ENCODE measurements at places on chromosomes 7 and 10.

GRCh38 chr7:158108646-158109293, 478.9 kb downstream of the PTPRN2 start:
- DNase-seq: no peak

DNA sequence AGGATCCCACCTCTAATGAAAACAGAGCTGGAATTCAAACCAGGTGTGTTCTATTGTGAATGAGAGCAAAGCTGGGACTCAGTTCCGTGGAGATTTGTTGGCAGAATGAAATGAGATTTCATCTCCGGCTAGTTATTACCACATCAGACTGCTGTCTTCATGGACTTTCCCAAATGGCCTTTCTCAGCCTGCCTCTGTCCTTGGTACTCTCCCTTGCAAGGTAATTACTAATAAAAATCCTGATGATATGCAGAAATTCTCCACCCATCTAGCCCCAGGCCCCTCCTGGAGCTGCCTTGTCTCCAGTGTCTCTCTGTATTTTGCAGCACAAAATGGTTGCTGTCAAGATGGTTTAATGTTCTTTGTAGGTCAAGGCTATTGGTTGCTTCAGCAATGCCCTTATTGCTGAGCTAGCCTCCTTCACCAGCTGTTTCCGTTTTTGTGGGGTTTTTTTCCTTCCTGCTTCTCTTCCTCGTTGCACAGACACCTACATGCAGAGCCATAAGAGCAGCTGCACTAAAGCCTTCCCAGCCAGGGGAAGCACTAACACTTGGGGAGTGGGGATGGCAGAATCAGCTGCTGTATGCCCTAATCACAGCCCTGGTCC, 185.0 kb upstream of the GHITM start:
- no peak for DNase-seq

- no peak for DNase-seq
These were observed 92.0 kb upstream of the BMPER start for GRCh38 chr7:33813331-33813730.

- DNase-seq: no peak
These were observed 186.2 kb downstream of the REEP3 start for GRCh38 chr10:63707254-63707910.

DNA sequence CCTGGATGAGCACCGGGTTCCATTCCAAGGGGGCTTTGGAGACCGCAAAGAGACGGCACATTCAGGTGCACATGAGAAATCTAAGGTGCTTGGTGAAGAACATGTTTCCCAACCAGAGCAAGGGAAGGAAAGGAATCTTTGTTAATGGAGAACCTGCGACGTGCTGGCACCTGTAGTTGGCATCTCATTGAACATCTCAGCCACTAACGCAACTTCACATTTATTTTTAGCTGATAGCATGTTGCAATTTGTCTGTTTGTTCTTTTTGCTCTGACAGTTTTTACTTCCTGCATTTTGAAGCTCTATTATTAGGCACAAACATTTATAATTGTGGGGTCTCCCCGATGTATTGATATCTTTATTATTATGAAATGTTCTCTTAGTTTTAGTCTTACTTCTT, 316.7 kb downstream of the TCERG1L start:
- no peak for DNase-seq

- DNase-seq: no peak
These were observed 45.6 kb downstream of the LBX1 start for GRCh38 chr10:101183458-101184183.

DNA sequence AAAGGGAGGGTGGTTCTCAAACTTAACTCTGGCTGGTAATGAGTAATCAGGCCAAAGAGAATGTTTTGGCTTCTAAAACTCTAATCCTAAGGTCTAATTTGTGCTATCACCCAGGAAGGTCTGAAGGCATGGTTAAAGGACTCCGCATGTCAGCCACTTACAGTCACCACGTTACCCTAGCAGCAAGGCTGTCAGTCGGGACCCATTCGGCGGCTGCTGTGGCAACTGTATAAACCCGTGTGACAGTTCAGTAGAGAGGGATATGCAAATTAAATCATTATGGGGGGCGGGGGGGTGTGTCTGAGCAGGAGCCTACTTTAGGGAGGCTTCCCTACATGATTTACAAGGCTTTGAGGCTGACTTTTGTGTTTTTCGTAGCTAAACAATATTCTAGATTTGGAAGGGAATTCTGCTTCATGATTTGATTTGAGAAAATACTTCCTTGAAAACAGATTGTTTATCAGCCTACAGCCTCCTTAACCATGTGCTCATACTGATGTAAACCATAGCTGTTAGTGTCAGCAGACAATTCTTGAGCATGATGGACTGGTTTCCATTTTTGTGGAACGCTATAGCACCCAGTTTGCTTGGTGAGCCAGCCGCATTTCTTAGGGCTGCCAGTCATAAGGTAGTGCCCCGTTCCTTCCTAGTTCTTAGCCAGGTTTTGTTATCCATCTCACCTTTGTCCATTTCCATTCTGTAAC, 284.4 kb downstream of the USP6NL start:
- no peak for DNase-seq

DNA sequence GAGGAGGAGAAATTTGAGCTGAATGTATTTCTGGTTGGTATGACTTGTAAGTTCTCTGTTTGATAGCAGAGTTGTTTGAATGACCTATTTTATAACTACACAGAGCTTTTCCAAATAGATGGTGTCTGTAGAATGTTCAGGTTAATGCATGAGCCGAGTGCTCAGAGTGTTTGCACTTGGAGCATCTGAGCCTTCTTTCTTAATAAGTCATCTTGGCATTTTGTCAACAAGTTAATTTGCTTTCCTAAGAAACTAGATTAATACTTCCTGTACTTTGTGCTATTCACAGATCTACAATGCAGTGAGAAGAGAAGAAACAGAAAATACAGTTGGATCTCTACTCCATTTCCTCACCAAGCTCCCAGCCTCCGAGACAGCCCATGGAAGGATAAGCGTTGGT, 138.2 kb downstream of the PLCE1 start:
- DNase-seq: no peak

- DNase-seq: no peak
These were observed 26.6 kb downstream of the RPP38 start for GRCh38 chr10:15123749-15124184.

- no peak for DNase-seq
These were observed 1.2 kb downstream of the CLDN4 start for GRCh38 chr7:73831834-73832651.

GRCh38 chr7:3897430-3898372, 596.6 kb downstream of the SDK1 start:
- peak; percentile 24 for DNase-seq

DNA sequence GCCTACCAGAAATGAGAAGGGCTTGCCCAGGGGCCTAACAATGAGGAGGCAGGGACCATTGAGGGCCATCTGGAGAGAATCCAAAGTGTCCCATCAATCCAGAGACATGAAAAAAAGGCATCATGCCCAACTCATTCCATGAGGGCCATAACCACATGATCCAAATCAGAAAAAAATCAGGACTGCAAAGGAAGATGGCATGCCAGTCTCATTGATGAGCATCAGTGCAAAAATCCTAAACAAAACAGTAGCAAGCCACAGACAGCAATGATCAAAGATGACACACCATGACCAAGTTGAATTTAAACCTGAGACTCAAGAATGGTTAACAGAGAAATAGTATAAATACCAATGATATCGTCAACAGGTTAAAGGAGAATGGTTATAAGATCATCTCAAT, 7.0 kb upstream of the CYP3A4 start:
- no peak for DNase-seq

DNA sequence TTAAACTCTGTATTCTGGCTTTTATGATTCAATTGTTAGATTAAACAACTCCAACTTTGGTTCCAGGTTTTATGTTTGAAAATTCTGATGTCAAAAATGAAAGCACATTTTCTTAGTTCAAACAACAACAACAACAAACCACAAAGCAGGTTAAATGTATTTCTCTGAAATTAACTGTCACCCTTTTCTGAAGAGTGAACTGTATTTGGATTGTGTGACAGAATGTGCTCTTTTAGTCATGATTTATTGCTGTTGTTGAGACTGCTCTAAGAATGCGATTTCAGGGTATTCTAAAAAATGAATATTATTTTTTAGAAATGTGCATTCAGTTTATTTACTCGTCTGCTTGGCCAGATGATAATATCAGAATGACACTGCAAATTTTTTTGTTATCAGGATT, 144.1 kb downstream of the GNAI1 start:
- no peak for DNase-seq

DNA sequence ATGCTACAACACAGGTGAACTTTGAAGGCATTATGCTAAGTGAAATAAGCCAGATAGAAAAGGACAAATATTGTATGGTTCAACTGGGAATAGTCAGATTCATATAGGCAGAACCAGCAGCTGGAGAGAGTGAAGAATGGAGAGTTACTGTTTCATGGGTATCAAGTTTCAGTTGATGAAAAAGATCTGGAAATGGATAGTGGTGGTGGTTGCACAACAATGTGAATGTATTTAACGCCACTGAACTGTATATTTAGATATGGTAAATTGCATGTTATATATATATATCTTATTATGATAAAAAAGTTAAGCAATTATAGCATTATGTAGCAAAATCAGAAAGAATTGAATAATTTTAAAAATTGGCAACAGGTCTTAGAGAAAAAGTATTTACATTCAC, 3.9 kb downstream of the LMBR1 start:
- DNase-seq: no peak

- DNase-seq: no peak
These were observed 307.2 kb downstream of the ACTR3B start for GRCh38 chr7:153066711-153067110.

- no peak for DNase-seq
These were observed 179.6 kb upstream of the PTN start for GRCh38 chr7:137523171-137523570.

- DNase-seq: peak; percentile 16
These were observed 637 bp downstream of the HSPA14 start for GRCh38 chr10:14838582-14839304.

GRCh38 chr10:1358860-1359625, 302.9 kb downstream of the WDR37 start:
- DNase-seq: peak; percentile 7

DNA sequence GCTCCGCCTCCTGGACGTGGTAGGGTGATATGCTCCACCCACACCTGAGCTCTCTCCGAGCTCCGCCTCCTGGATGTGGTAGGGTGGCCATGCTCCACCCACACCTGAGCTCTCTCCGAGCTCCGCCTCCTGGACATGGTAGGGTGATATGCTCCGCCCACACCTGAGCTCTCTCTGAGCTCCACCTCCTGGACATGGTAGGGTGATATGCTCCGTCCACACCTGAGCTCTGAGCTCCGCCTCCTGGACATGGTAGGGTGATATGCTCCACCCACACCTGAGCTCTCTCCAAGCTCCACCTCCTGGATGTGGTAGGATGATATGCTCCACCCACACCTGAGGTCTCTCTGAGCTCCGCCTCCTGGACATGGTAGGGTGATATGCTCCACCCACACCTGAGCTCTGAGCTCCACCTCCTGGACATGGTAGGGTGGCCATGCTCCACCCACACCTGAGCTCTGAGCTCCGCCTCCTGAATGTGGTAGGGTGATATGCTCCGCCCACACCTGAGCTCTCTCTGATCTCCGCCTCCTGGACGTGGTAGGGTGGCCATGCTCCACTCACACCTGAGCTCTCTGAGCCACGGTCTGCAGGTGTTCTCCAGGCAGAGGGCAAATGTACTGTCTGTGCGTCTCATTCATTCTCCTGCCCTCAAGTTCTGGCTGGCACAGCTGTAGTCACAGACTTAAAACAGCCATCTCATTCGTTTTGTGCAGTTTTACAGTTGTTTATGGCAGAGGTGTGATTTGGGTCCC, 252.4 kb downstream of the DIP2C start:
- no peak for DNase-seq

- DNase-seq: no peak
These were observed 60.3 kb downstream of the RASGEF1A start for GRCh38 chr10:43206391-43207235.

DNA sequence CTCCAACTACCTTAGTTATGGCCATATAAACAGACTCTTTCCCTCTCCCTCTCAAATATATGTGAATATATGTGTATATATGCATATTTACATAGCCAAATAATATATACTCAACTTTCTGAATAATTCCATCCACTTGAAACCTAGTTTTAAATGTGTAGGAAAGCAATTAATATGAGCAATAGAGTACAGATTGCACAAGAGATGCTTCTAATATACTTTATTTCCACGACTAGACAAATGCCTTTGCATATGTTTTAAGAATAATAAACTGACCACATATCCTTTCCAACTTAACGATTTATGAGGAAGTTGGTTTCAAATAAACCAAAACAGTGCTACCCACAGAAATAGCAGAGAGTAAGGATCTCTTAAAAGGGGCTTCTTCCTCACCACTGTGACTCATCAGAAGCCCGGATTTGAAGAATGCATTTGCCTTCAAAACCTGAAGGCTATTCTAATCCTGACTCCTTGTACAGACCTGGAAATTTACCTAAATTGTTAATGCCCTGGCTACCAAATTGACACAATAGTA, 266.3 kb downstream of the AHR start:
- no peak for DNase-seq

GRCh38 chr10:4812046-4812445, 14.0 kb upstream of the AKR1E2 start:
- DNase-seq: no peak

DNA sequence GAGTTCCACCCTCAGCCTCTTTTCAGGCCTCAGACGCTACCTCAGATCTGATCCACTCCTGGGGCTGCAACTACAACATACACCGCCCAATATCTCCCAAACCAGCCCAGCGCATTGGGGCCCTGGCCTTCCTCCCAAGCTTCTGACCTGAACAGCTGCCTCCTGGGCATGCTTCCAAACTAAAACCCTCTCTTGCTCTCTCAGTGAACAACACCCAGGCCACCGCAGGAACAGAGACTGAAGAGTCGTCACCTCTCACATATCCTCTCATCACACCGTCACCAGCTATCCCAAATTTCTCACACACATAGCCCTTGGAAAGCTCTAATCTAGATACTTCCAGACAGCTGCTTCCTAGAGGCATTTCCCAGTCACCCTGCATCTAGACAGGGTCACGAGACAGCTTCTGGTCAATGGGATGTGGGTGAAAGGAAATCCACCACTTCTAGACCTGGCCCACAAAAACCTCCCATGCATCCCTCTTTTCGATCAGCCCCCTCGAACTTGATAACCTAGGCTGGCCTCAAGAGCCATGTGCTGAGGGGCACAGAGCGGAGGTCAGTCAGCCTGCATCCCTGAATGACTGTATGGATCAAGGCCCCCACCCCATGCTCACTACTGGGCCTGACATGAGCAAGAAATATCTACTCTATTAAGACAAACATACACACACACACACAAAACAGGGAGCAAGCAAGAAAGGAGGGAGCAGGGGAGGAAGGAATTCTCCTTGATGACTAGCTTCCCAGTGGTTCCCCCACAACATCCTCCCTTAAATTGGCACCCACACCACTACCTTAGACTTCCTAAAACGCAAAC, 1.8 kb downstream of the PARP12 start:
- DNase-seq: no peak

DNA sequence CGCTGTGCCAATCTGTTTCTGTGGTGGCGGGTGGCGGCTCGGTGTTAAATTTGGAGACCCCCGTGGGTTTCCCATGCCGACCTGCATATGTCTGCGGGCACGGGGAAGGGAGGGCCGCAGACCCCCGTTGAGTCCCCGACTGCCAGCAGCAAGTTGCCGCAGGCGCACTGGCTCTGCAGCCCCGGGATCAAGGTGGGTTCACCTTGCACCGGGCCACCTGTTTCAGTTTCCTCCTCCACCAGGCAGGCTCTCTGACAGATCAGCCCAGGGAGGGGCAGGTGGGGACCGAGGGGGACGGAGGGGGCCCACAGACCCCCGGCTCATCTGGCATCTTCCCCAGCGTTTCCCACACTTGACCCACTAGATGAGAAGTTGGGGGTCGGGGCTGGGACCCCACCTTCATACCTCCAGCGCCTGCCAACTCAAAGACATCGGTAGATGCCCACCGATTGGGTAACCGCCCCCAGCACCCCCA, 95.9 kb downstream of the CUX1 start:
- DNase-seq: no peak

- no peak for DNase-seq
These were observed 1073.9 kb downstream of the NXPH1 start for GRCh38 chr7:9507290-9507689.

Measured in stimulated activated CD4-positive, alpha-beta T cell treated with anti-CD3 and anti-CD28 coated beads, Interleukin-2, amount 100 ng/mL, for 48 hours (primary cell).